ENCODE measurements at places on chromosomes 4 and X.
A peak's percentile ranks its signal among the peaks of the same experiment; 100 is the strongest.

GRCh38 chr4:23930750-23931488, 41.1 kb upstream of the PPARGC1A start:
- DNase-seq, result no peak

- peak; percentile 63 for DNase-seq
Measured at GRCh38 chr4:156832886-156833285, 138.7 kb downstream of the PDGFC start.

GRCh38 chr4:13470379-13470778, 13.8 kb downstream of the RAB28 start:
- peak; percentile 11 for DNase-seq

GRCh38 chrX:67104982-67105757, 438.7 kb upstream of the AR start:
- DNase-seq, result no peak

DNA sequence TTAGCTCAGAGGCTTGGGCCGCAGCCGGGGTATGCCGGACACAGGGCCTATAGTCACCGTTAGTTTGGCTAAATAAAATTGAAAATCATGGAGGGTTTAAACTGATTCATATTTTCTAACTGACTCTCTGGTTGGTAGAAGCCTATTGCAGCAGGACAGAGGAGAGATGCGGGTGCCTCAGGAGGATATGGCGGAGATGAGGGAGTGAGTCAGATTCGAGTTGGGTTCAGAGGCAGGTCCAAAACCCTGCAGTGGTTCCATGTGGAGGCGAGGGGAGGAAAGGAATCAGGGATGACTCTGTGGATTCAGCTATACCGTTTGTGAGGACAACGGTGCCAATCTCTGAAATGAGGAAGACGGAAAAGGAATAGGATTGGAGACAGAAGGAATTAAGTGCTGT, 176.6 kb downstream of the PALLD start:
- no peak for DNase-seq

- peak; percentile 46 for DNase-seq
Measured at GRCh38 chr4:22670956-22671355, 21.8 kb upstream of the GBA3 start.

DNA sequence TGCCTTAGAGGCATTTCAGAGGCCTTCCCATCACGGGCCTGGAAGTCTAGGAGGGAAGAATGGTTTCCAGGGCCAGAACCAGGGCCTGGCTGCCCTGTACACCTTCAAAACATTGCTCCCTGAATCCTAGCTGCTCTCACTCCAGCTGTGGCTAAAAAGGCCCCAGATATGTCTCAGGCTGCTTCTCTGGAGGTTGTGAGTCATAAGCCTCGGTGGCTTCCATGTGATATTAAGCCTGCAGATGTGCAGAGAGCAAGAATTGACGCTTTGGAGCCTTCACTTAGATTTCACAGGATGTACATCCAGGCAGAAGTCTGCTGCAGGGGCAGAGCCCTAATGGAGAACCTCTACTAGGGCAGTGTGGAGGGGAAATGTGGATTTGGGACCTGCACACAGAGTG, 502.5 kb downstream of the GRXCR1 start:
- DNase-seq, result peak; percentile 26
